Activated T-helper 1 cell treated with anti-CD3 and anti-CD28 coated beads, Interleukin-2, amount 50 U/mL, for 16 hours (primary cell): ENCODE measurements at places on chromosomes 13 and 19.

DNA sequence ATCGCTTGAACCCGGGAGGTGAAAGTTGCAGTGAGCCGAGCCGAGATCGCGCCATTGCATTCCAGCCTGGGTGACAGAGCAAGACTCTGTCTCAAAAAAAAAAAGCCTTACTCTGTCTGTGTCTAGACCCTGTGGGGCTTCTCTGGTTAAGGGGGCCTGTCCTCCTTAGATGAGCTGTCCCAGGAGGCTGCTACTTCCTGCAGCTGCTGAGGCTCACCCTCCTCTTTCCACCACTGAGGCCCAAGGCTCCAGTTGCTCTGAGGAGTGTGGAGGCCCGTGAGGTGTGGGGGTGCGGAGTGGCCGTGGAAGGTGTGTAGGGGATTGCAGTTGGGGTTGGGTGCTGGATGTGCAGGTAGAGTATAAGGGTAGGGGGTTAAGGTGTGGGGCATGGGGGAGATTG, 22.1 kb upstream of the RASA3 start:
- no peak for DNase-seq

DNA sequence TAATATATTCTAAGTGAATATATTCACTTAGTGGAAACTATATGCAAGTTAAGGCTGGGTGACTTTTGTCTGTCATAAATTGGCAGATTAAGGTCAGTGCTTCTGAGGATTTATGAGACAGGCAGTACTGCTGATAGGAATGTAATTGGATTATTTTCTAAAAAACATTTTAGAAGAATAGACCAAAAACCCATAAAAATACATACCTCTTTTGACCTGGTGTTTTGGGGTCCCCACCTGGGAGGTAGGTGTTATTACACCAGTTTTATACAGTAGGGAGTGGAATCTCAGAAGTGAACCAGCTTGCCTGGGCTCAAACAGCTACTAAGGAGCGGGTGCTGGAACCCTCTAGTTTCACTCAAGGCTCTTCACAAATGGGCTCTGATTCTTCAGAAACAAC, 25.3 kb downstream of the COG3 start:
- no peak for DNase-seq

- DNase-seq, result no peak
Observed at GRCh38 chr19:38837656-38838121, 6.1 kb upstream of the ECH1 start.

DNA sequence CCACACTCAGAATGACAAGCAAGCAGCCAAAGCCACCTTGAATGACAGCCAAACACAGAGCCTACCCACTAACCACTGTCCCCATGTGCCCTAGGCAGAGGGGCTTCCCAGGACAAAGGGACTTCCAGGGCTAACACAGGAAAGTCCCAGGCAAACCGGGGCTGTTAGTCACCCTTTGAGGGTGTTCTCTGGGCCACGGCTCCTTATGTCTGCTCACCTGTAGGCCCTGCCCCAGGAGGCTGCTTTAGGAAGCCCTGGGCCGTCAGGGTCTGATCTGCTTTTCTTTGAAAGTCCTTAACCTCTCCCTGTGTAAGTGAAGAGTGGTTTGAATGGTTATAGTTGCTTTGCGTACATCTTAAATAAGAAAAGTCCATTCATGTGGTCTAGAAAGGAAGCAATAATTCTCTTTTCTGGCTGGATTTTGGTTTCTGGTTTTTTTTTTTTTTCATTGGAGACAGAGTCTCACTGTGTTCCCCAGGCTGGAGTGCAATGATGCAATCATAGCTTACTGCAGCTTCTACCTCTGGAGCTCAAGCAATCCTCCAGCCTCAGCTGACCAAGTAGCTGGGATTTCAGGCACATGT, 161.4 kb downstream of the EFNB2 start:
- no peak for DNase-seq

GRCh38 chr13:98846521-98846920, 94.0 kb upstream of the SLC15A1 start:
- DNase-seq, result no peak

DNA sequence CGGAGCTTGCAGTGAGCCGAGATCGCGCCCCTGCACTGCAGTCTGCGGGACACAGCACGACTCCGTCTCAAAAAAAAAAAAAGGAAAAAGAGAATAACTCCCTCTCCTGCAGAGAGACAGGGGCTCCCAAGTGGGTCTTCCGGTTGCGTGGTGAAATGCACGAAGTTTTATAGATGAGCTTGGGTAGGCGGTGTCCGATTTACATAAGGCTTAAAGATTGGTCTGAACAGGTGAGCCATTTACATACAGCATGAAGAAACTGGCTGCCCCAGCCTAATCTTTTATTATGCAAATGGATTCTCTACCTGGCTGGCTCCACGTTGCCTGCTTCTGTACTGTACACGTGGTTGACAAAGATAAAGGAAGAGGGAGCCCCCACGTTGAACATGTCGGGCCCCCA, 19.5 kb downstream of the ADGRE2 start:
- no peak for DNase-seq

GRCh38 chr19:18264971-18265540, 9.2 kb downstream of the IQCN start:
- no peak for DNase-seq
